ENCODE measurements at places on chromosomes 4 and X.

DNA sequence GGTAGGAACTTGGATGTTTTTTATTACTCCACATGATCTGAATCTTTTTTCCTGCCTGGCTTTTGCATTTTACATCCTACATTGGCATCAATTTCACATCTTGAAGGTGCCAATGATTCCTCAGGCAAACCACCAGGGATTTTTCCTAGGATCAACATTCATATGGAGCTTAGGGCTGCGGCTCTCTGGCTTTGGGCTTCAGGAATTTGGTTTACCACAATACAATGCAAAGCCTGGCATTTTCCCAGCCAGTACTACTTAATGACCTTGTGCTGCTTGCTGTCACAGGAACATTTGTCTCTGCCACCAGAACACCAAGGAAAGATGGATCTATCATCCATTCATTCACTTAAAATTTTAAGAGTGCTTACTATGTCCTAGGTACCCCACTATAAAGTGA, 180.7 kb downstream of the PDGFC start:
- no peak overlapping the region for H3K4me3 ChIP-seq
- no peaks in the 10 kb centered on the region for H3K27me3 ChIP-seq
- no peak overlapping the region for H3K27ac ChIP-seq
- no peak for DNase-seq
- H3K36me3 ChIP-seq: no peaks in the 10 kb centered on the region

GRCh38 chrX:51024106-51024696, 113.7 kb downstream of the BMP15 start:
- H3K27ac ChIP-seq: no peak overlapping the region
- H3K36me3 ChIP-seq: no peaks in the 10 kb centered on the region
- no peaks in the 10 kb centered on the region for H3K4me1 ChIP-seq
- H3K4me3 ChIP-seq: no peak overlapping the region
- H3K27me3 ChIP-seq: peaks cover 1% of the 10 kb centered on the region

GRCh38 chrX:24377911-24378468, 17.6 kb downstream of the SUPT20HL1 start:
- H3K27ac ChIP-seq: no peak overlapping the region
- peaks cover 2% of the 10 kb centered on the region for H3K27me3 ChIP-seq
- no peaks in the 10 kb centered on the region for H3K36me3 ChIP-seq
- no peak overlapping the region for H3K4me3 ChIP-seq
- no peak for DNase-seq

DNA sequence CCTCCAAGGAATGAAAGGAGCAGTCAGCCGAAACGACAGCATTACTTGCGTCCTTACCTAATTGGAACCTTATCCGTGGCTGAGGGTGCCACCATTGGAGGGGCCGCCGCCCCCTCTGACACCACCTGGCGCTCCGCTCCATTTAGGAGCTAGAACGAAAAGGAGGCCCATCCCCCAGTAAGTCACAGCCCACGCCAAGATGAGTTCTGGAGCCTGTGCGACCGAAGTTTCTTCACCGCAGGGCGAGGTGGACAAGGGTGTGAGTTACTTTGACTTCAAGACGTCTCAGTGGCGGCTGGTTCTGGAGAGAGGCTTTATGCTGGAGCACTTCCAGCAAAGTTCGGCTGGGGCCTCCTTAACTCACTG, 729 bp upstream of the IRF2 start:
- peak overlapping the region; percentile 99 for H3K4me3 ChIP-seq
- H3K27ac ChIP-seq: peak overlapping the region; percentile 100
- peak; percentile 78 for DNase-seq
- H3K27me3 ChIP-seq: no peaks in the 10 kb centered on the region
- H3K4me1 ChIP-seq: peaks cover 55% of the 10 kb centered on the region

DNA sequence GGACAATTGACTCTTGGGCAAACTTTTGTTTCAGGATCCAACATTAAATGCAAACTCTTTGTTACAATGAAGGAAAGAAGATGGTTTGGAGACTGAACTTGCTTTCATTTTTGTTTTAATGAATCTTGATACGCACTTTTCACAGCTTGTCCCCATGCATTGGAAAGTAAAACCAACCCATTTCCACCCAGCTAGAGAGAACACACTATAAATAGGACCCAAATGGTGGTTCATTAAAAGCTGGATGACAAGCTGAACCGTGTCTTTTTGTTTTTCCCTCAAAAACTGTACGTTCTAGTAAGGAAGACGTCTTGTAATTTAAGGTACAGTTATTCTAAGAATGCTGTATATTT, 95.3 kb upstream of the EGFL6 start:
- H3K4me3 ChIP-seq: peak overlapping the region; percentile 62
- peaks cover 24% of the 10 kb centered on the region for H3K4me1 ChIP-seq
- H3K36me3 ChIP-seq: no peaks in the 10 kb centered on the region
- H3K27ac ChIP-seq: peak overlapping the region; percentile 53
- no peaks in the 10 kb centered on the region for H3K27me3 ChIP-seq

DNA sequence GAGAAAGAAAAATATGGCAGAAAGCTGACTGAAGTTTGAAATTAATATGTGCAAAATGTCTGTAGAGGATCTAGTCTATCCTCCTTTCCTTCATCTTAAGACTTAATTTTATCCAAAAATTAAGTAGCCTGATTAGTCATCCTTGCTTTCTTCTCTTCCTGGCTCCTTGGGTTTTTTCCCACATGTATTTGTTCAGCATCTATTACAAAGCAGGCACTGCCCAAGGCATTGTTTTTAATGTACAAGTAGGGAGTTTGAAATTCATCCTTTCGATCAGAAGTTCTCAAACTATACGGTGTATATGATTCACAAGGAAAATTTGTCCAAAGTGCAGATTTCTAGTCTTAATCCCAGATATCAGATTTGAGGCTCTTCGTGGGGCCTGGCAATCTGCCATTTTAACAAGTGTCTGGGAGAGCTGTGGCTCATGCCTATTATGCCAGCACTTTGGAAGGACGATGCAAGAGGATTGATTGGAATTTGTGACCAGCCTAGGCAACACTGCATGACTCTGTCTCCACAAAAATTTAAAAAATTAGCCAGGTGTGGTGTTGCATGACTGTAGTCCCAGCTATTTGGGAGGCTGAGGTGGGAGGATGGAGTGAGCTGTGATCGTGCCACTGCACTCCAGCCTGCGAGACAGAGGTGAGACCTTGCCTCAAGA, 19.4 kb upstream of the YTHDC1 start:
- peaks cover 12% of the 10 kb centered on the region for H3K27me3 ChIP-seq
- H3K36me3 ChIP-seq: no peaks in the 10 kb centered on the region
- no peak overlapping the region for H3K4me3 ChIP-seq
- no peak overlapping the region for H3K27ac ChIP-seq

- no peaks in the 10 kb centered on the region for H3K4me1 ChIP-seq
- no peaks in the 10 kb centered on the region for H3K36me3 ChIP-seq
- H3K27ac ChIP-seq: no peak within 1 kb of the TSS
- H3K27me3 ChIP-seq: peaks cover 18% of the 10 kb centered on the region
Observed at GRCh38 chrX:19121898-19122640, at the start of gene ADGRG2. ADGRG2 (minus strand) TSS chrX:19122468; CDS start chrX:19068834, 53,634 bp downstream.

DNA sequence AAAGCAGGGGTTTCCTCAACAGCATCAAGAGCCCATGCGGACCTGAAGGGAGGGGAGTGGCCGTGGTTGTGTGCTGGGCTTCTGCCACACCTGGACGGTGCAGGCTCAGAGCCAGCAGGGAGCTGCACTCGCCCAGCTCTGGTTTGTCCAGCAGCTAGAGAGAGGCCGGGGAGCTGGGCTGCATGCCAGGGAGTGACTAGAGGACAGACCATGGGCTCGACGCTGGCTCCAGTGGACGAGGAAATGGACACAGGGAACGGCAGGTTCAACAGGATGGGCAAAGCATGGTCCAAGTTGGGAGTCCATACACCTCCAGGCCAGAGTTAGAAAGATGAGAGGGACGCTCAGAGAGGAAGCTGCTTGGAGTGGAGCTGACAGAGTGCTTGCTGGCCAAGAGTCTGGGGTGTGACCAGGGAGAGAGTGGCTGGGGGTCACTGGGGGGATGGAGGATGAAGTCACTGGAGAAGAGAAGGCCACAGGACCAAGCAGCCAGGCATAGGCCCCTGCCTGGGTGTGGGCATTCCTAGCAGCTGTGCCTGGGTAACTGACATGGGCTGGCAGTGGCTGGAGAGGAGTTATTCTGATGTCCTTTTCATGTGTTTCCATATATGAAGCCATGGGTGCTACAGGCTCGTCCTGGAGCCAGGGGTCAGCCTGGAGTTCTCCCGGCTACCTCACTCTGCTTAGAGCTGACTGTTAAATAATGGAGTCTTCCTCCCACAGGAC, 42.8 kb downstream of the HTT-AS start:
- no peak overlapping the region for H3K4me3 ChIP-seq
- H3K27me3 ChIP-seq: no peaks in the 10 kb centered on the region
- H3K4me1 ChIP-seq: no peaks in the 10 kb centered on the region

DNA sequence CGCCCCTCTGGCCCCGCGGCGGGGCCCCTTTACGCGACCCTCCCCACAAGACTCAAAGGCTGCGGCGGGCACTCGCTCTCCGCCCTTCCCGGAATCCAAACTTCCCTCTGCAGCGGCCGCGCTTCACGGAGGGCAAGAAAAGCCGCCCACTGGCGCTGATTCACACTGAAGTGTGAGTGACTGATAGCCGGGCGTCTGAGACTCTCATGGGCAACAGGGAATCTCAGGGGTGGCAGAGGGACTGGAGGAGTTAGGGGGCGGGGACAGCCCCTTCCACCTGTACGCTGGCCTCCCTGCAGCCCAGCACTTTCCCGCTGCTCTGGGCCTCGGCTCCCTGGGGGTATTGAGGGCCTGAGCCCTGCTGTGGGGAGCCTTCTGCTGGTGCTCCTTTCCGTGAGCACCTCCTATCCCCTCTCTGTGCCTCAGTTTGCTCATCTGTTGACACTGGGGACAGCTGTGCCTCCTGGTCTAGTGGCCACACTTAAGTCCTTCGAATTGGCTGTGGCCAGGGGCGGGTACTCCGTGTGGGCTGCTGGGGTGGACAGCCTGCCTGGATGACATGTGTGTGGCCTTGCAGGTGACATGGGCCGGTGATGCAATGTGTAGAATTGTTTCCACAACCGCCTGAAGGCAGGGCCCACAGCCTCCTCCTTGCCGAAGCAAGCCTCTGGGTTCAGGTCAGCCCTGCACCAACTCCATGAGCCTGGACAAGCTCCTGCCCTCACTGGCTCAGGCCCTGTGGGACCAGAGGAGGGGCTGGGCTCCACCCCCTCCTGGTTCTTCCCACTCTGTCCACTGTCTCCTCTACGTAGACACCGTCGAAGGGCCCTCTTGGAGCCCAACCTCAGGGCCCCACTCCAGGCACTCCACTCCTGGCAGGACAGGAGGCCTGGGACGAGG, 951 bp downstream of the SH3BP2 start:
- DNase-seq: peak; percentile 76
- peaks cover 45% of the 10 kb centered on the region for H3K4me1 ChIP-seq
- H3K36me3 ChIP-seq: no peaks in the 10 kb centered on the region
- H3K4me3 ChIP-seq: peak overlapping the region; percentile 83
- no peaks in the 10 kb centered on the region for H3K27me3 ChIP-seq
- H3K27ac ChIP-seq: peak overlapping the region; percentile 87

GRCh38 chrX:65667157-65667502, 324 bp upstream of the MSN start:
- H3K27me3 ChIP-seq: no peaks in the 10 kb centered on the region
- peaks cover 23% of the 10 kb centered on the region for H3K4me1 ChIP-seq
- no peak for DNase-seq
- H3K27ac ChIP-seq: peak overlapping the region; percentile 92
- H3K4me3 ChIP-seq: peak overlapping the region; percentile 70

DNA sequence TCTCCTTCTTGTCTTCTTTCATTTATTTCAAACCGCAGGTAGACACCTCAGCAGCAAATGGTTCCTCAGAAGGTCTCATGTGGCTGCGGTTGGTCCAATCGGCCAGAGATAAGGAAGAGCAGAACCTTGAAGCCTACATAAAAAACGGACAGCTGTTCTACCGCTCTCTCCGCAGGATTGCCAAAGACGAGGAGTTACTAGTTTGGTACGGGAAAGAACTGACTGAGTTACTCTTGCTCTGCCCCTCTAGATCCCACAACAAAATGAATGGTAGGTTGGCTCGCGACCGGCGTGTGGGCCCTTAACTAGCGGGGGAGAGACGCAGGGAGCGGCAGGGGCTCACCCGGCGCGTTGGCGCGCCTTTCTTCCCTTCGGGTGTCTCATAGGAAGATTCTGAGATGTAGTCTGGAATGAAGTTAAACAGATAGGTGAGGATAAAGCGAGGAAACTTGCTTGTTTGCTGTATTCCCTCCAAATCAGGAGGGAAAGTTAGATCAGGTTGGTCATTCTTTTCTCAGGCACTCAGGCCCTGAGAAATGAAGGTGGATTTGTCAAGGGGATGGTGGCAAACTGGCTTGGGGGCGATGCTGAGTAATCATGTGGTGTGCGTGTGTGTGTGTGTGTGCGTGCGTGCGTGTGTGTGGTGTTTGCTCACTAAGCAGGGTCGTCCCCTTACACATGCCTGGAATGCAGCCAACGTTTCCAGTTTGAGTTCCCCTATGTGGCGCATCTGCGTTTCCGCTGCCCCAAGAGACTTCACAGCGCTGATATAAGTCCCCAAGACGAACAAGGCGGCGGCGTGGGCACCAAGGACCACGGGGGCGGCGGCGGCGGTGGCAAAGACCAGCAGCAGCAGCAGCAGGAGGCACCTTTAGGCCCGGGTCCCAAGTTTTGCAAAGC, 4.2 kb downstream of the PRDM8 start:
- DNase-seq: peak; percentile 79
- no peaks in the 10 kb centered on the region for H3K36me3 ChIP-seq
- H3K27ac ChIP-seq: peak overlapping the region; percentile 78
- H3K4me1 ChIP-seq: peaks cover 25% of the 10 kb centered on the region
- H3K27me3 ChIP-seq: peaks cover 6% of the 10 kb centered on the region

DNA sequence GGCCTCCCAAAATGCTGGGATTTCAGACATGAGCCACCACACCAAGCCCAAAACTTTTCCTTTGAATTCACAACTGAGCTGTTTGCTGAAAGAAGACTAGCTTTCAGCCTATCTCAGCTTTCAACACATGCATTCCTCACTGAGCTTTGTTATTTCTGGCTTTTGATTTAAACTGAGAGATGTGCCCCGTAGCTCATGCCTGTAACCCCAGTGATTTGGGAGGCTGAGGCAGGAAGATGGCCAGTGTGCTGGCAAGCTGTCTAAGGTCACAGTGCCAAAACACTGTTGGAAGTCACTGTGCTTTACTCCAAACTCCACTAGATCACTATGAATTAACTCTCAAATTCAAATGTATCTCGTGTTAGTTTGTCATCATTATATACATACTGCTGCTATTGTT, 779.5 kb downstream of the TRIML1 start:
- H3K27me3 ChIP-seq: no peaks in the 10 kb centered on the region
- DNase-seq: no peak
- H3K27ac ChIP-seq: no peak overlapping the region
- no peaks in the 10 kb centered on the region for H3K4me1 ChIP-seq
- no peak overlapping the region for H3K4me3 ChIP-seq

Measured in activated CD4-positive, alpha-beta memory T cell treated with anti-CD3 and anti-CD28 coated beads for 36 hours (primary cell).